ENCODE measurements at places on chromosomes 5 and 9.

DNA sequence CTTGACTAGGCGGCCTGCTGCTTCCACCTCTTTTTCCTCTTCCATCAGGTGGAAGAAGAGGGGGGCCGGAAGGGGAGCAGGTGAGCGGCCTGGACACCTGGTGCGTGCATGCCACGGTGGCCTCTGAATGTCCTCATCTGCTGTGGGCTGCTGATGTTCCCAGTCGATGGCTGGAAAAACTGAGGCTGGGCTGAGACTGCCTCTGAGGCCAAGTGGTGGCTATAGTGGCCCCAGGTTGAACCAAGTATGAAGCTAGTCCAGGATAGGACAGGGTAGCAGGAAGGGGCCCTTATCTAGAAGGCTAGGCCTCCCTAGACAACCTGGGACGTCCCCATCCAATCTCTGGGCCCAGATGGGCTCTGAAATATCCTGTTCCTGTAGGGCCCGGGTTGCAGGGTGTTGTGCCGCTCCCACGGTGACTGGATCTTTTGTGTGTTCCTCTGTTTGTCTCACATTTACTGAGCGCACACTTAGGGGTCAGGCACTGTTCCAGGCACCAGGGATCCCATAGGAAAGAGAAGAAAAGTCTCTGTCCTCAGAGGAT, 753 bp upstream of the NR5A1 start:
- no peak for DNase-seq

- peak; percentile 50 for DNase-seq
These were observed 138.6 kb upstream of the SPEF2 start for GRCh38 chr5:35478856-35479682.

- no peak for DNase-seq
These were observed 41.9 kb upstream of the ITGA2 start for GRCh38 chr5:52947208-52947607.

- DNase-seq = peak; percentile 49
These were observed at the start of gene TXNDC8 for GRCh38 chr9:110337727-110338126. TSS of gene TXNDC8 (minus strand) at chr9:110337863.

DNA sequence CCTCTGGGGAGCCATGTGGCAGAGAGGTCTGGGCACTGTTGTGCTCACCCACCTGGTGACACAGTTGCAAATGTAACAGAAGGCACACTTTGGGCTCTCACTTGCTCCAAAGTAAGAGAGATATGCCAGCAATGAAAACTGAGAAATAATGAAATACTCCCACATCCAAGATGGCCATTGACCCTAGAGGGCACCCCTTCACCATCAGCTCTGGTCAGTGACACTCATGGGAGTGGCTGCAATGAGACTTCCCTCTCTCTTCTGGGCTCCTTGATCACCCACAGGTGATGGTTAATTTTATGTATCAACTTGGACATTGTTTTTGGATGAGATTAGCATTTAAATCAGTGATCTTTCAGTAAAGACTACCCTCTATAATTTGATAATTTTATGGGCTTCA, 248.4 kb downstream of the CDH12 start:
- no peak for DNase-seq

DNA sequence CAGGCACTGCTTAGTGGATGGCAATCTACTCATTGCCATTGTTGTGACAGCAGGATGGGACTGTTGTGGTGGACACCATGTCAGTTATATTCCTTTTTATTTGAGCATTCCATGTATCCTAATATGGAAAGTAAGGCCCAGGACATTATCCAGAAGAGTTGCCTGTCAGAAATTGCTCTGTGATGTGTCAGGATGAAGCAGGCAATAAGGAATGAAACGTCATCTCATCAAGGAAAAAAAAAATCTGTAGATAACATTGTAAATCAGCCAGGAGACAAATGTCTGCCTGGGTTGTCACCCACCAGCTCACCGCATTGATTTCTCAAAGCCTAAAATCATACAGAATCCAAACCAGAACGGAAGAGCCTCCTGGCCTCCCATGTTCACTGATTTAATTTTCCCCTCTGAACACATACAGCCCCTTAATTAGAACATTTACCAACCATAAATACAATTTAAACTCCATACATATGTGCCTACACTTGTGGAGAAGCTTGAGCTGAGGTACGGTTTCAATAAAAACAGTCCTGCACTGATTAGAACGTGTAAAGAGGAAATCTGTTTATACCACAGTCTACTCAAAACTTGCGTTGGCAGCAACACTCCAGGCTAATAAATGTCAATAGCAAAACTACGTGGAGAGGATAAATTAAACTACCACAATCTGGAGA, 73.9 kb downstream of the FOXD1 start:
- peak; percentile 73 for DNase-seq

DNA sequence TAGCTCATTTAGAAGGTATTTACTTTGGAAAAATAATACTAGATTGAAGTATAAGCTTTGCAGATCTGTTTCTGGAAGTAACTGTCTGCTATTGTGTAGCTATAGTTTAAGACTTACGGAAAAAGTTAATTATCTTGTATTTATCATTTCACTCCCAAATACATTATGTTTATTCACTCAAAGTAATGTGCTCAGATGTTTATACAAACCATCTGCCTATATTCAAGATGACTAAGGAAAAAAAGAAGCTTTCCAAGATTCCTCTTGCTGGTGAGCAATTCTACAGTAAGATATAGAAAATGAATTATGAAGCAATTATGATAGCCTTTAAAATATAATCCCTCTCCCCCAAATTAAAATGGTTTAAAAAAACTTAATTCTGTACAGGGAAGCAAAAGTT, 137.9 kb downstream of the KIAA0825 start:
- no peak for DNase-seq

- DNase-seq = no peak
These were observed 61.6 kb upstream of the GNE start for GRCh38 chr9:36319806-36320205.

DNA sequence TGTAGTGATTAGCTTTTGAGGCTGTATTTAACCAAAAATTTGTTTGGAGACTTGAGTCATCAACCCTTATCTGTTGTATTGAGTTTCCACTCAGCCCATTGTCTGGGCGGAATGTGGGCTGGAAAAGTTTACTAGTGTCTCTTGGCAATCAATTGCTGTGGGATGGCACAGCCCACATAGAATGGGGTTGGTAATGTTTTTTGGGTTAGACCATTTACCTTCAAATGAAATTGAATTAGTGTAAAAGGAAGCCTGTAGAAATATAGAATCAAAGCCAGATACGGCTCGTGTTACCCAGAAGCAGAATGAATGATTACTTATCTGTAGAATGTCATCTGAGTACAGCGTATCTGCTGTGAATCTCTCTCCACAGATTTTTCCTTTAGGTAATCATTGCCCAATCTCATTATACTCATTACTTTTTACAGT, 142.9 kb downstream of the AOPEP start:
- peak; percentile 76 for DNase-seq

GRCh38 chr9:13677801-13678200, 398.3 kb upstream of the MPDZ start:
- DNase-seq = no peak

GRCh38 chr9:122320413-122320881, 50.4 kb upstream of the PTGS1 start:
- DNase-seq = no peak

DNA sequence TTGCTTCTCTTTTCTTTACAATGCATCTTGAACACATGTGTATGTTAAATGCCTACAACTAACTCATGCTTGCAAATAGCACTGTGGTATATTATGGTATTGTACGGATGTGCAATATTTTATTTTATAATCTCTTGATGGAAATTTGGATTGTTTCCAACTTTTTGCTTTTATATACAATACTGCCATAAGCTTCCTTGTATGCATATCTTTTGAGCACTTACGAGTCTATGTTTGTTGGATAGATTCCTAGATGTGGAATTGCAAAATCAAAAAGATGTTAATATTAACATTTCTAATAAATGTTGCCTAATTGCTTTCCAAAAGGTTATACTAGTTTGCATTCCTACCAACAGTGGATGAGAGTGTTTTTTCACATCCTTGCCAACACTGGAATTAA, 3.4 kb upstream of the GALNT12 start:
- DNase-seq = peak; percentile 36

- no peak for DNase-seq
These were observed 869.4 kb upstream of the NUDT12 start for GRCh38 chr5:104431981-104432380.

GRCh38 chr9:134390947-134391318, 64.7 kb downstream of the RXRA start:
- DNase-seq = no peak

- DNase-seq = no peak
These were observed 242.7 kb downstream of the SYK start for GRCh38 chr9:91044354-91044753.

- peak; percentile 21 for DNase-seq
These were observed 180.6 kb downstream of the SNCAIP start for GRCh38 chr5:122492675-122493074.

- no peak for DNase-seq
These were observed 396.2 kb upstream of the IRX4 start for GRCh38 chr5:2278825-2279456.

- peak; percentile 93 for DNase-seq
These were observed 90.3 kb upstream of the ZNF366 start for GRCh38 chr5:72597456-72597948.

- DNase-seq = no peak
These were observed 168.0 kb upstream of the IRX2 start for GRCh38 chr5:2919310-2920018.

DNA sequence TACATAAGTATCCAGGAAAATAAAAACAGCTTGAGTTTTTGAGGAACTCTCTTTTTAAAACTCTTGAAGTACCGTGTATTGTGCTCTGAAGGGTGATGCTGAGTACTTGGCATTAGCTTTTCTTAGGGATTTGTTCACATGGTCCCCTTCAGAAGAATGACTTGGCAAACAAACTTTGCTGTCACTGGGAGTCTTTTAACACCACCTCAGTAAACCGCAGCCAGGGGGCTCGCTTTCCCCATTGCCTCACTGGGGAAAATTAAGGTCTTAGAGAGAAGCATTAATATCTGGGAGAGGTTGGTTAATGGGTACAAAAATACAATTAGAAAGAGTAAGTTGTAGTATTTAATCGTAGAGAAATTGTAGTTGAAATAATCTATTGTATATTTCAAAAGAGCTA, 105.9 kb upstream of the DAP start:
- DNase-seq = no peak

GRCh38 chr5:128597156-128597555, 59.1 kb upstream of the FBN2 start:
- DNase-seq = no peak

DNA sequence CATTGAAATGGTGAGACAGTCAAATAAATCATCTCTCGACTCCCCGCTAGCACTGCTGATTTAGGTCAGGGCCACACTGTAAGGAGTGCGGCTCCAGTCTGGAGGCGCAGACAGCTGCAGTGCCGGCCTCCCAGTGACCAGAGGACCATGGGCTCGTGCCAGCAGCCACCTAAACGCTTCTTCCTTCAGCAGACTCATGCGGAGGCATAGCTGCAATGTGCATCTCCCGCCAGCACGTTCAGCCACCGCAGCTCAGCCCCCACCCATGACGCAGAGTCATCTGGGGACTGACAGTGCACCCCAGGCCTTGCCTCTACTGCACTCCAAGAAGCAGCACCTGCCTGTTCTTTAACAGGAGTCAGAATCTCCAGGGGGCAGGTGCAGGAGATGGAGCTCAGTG, 13.6 kb upstream of the MAPK9 start:
- no peak for DNase-seq

- DNase-seq = peak; percentile 56
These were observed 172.8 kb downstream of the ERCC6L2 start for GRCh38 chr9:96048104-96048955.

DNA sequence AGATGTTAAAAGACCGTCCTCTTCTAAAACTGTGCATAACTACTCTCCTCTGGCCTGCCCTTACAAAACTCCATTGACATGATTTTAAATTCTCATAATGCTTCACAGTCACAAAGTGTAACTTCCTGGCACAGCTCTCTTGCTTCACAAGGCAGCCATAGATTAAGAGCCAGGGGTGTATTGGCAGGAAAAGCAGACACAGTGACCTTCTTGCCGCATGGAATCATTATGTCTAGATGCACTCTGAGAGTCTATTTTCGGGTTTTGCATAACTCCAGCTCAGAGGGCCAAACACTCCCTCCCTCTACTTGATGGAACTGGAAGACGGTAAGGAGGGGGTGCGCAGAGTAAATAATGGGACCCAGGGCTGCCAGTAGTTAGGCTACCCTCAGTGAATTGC, 110.1 kb downstream of the MARCHF3 start:
- peak; percentile 75 for DNase-seq

GRCh38 chr9:121383715-121384114, 13.7 kb upstream of the STOM start:
- no peak for DNase-seq

DNA sequence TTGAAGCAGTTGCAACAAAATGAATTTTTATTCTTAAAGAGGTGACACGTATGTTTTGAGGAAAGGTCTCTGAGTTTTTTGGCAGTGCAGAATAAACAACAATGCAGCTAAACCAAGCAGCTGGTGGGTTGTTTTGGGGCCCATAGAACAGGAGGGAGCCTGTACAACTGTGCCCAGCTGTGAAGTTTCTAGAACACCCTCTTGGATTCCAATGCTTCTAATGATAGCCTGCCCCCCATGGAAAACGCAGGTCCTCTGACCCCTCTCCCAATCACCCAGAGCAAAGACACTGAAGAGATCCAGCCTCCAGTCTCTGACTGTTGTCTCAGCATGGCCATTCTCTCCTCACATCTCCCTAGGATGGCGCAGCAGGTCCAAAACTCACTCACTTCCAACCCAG, 150.9 kb downstream of the MARCHF11 start:
- DNase-seq = no peak
